ENCODE measurements at places on chromosomes 3 and 15.

- no peak for DNase-seq
These were observed 24.8 kb upstream of the RHO start for GRCh38 chr3:129503471-129504291.

- no peak for DNase-seq
These were observed 54.3 kb upstream of the CCR4 start for GRCh38 chr3:32897001-32897601.

DNA sequence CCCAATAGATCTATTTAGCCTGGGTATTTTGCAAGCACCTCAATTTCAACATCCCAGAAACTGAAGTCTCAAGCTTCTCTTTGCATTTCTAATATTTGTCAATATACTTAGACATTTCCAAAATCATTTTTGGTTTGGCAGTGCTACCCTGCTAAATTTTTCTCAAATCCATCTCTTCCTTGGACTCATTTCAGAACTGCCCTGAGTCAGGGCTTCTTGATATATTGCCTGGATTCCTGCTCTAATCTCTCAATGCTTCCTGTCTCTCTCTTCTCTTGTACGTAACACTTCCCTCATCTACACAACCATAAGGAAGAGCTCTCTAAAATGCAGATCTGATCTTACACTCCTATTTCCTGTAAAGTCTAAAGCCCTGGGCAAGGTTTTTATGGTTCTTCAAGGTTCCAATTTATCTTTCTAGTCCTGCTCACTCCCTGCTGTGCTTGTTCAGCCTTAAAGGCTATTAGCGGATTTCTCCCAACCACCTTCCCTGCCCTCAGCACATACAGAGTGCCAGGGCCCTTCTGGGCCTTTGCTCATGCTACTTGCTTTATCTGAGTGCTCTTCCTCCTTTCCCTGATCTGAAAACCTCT is 53.0 kb upstream of the MME start:
- DNase-seq: no peak

DNA sequence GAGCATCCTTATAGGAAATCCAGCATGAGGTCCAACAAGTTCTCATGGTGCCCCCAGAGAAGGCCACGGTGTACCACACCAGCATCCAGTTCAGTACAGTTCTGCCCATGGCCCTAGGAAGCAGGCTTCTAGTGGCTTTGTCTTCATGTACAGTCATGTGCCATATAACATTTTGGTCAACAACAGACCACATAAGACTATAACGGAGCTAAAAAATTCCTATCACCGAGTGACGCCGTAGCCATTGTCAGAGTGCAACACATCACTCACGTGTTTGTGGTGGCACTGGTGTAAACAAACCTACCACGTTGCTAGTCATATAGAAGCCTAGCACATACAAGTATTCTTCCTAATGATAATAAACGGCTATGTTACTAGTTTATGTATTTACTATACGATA is 209.0 kb downstream of the ARRDC4 start:
- no peak for DNase-seq
